T-helper 2 cell (primary cell): ENCODE measurements at places on chromosomes 13 and 19.

- no peak for DNase-seq
These were observed 446.9 kb downstream of the COG6 start for GRCh38 chr13:40102360-40102727.

- peak; percentile 30 for DNase-seq
These were observed 19.2 kb downstream of the RYR1 start for GRCh38 chr19:38452430-38453366.

DNA sequence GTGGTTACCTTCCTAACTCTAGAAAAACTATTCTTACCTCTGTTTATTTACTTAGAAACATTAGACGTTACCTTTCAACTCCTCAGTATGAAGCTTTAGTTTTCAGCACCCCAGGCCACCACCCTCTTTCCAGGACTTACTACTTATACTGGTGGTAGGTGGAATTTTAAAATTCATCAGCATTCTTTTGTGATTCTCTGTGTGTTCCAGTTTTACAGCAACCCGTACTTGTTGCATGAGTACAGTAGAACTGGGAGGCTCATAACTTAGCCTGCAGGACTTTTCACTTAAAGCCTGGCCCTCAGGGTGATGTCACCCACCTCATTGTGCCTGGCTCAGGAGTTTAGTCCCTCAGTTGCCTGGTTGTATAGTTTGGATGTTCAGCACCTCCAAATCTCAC is 49.4 kb upstream of the ALOX5AP start:
- no peak for DNase-seq

GRCh38 chr19:49442771-49443365 is 1.5 kb upstream of the SLC17A7 start:
- no peak for DNase-seq

GRCh38 chr13:90627813-90628212 is 719.7 kb upstream of the MIR17HG start:
- DNase-seq, result no peak

DNA sequence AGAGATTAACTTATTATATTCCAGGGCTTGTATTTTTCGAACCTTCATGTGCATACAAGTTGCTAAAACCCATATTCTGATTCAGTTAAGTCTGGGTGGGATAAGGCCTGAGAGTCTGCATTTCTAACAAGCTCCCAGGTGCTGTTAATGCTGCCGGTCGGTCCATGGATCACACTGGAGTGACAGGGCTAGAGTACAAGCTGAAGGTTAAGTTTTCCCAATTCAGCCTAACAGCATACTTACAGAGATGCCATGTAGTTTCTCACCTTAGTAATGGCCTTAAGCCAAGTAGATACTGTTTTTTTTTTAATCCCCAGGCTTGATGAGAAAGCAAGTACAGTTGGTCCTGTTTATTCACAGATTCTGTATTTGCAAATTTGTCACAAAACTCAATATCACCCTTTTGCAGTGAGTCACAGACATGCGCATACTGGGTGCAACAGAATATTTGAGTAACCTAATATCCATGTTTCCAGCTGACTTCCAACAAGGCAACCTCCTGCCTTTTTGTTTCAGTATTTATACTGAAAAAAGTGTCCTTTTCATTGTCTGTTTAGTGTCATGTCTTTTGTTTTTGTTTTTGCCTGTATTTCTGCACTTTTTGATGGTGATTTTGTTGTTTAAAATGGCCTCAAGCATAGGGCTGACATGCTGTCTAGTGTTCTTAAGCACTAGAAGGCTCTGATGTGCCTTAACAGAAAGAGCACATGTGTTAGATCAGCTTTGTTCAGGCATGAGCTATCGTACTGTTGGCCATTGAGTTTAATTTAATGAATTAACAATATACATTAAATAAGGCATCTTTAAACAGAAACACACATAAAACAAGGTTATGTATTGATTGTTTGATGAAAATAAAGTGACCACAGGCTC is 875.0 kb downstream of the PCDH9 start:
- no peak for DNase-seq

GRCh38 chr13:62779161-62779560 is 1363.5 kb upstream of the PCDH20 start:
- DNase-seq, result no peak

- no peak for DNase-seq
These were observed 12.9 kb downstream of the B3GNT3 start for GRCh38 chr19:17807731-17808316.

GRCh38 chr19:3411636-3412035 is 45.3 kb downstream of the NFIC start:
- DNase-seq, result no peak

GRCh38 chr19:12453495-12453894 is 12.7 kb upstream of the ZNF443 start:
- no peak for DNase-seq

DNA sequence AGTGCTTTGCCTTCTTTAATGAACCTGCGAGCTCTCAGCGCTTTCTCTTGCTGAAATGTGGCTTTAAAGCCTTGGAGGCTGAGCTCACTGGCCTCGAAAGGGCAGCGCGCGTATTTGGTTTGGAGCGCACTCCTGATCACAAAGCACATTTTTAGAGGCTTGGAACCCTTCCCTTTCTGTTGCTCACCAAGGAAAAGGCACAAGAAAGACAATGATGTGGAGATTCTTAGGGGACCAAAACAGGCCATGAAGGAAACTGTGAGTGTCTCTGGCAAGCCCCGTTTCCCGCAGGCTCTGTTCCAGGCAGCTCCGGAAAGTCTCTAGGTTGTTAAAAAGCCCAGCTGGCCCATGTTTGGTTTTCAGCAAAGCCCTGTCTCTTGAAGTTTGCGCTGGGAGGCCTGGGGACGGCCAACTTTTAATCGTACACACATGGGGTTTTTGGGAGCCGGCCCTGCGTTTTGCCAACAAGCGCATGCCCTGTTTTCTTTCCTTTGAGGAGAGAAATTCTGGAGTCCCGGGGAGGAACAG is 9.4 kb upstream of the SPC24 start:
- no peak for DNase-seq

DNA sequence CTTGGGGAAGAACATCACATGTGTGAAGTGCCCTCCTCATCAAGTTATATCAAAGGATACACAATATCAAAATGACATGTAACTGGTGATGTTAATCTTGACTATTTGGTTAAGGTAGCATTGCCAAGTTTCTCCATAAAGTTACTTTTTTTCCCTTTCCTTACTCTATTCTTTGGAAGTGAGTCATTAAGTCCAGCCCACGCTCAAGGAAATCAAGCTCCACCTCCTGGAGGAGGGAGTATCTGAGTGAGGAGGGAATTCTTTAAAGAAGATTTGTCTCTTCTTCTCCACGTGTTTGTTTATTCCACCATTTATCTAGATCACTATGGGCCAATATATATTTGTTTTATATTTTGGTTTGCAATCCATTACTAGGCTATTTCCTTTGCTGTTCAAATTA is 33.6 kb upstream of the FNDC3A start:
- no peak for DNase-seq
